Lung microvascular endothelial cell (primary cell): ENCODE measurements at places on chromosomes 7 and 10.
A peak's percentile ranks its signal among the peaks of the same experiment; 100 is the strongest.

- DNase-seq, result no peak
Measured at GRCh38 chr10:102283488-102283887, 38.2 kb downstream of the GBF1 start.

GRCh38 chr7:32145911-32146310 lies 75.7 kb upstream of the PDE1C start:
- DNase-seq, result no peak

GRCh38 chr7:47885309-47885986 lies 62.8 kb downstream of the PKD1L1 start:
- no peak for DNase-seq

DNA sequence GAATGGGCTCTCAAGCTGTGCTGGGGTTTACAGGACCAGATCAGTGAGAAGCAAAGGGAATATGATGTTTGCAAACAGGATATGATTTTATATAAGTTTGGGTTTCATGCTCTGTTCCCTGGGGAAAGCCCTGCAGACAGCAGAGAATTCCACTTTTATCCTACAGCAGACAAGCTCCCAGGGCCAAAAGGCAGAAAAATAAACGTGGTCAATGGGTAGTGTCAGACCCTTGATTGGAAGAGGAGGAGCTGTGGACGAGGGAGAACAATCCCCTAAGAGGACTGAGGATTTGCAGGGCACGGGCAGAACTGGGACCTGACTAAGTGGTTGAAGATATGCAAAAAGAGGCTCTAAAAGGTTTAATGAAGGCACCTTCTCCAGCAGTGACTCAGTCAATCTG lies 275.3 kb downstream of the HDAC9 start:
- no peak for DNase-seq

GRCh38 chr7:158662610-158663427 lies 41.8 kb downstream of the NCAPG2 start:
- DNase-seq, result no peak

- DNase-seq, result no peak
Measured at GRCh38 chr10:31762316-31762715, 166.3 kb downstream of the ARHGAP12 start.

GRCh38 chr7:37255327-37255944 lies 193.2 kb downstream of the ELMO1 start:
- DNase-seq, result no peak

DNA sequence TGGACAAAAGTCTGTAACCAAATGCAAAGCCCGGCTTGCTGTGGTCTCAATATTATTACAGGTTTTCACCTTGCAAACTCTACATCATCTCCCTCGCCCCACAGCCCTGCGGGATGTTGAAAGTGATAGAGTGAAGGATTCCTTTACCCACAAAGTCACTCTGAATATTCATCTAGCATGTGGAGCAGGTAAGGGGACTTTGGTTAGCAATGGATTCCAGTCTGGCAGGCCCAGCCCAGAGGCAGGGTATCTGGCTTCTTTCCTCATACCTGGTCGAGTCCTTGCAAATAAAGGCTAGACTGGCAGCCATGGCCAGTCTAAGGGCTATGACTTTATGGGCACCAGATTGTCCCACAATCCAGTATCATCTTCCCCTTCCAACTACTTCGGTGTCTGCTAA lies 3.2 kb downstream of the TAS2R40 start:
- DNase-seq, result no peak

DNA sequence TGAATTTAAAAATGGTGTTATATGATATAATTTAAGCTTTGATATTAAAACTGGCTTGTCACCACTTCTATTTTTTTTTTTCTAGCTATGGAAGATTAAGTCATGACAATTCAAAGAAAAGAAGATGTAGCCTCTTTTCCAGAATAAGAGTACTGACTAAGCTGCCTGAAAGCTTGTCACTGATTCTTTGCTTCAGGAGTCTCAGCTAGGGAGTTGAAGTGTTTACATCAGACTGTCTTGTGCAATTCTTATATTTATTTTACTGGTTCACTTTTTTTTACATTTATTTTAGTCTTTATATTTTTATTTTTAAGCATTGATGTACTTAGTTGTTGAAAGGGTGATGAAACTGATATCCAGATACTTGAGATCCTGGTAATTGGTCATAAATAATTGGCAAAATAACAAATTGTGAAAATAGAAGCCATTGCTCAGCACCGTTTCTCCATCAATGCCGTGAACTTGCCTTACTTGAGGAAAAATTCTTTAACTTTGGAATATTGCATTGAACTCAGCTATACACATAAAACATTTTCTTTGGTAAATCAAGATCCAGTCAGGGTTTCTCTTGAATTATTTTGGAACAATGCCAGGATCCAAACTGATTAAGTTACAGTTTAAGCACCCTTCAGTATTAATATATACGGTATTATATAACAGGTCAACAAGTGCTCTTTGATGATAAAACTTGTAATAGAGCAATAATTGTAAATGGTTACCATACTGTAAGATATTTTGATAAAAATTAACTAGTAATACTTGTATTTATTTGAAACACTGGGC lies 156.4 kb downstream of the PHTF2 start:
- DNase-seq, result no peak

GRCh38 chr10:71493741-71494140 lies 97.0 kb downstream of the CDH23 start:
- DNase-seq, result no peak

- no peak for DNase-seq
Measured at GRCh38 chr7:35900651-35901050, 99.8 kb downstream of the SEPTIN7 start.

DNA sequence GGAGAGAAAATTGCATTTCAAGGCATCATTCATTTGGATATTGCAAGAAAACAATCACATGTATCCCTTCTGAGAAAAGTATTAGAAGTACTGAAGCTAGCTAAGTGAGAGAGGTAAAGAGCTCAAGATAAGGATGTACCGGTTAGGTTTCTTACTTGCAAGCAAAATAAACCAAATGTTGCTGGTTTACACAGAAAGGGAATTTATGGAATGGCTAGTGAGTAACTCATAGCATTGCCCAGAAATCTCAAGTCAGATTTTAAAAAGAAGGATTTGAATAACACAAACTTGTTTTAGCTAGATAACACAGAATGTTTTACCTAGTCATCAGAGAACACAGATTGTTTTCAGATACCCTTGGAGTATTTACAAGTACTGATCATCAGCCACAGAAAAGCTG lies 30.6 kb downstream of the KLHL7 start:
- DNase-seq, result no peak

DNA sequence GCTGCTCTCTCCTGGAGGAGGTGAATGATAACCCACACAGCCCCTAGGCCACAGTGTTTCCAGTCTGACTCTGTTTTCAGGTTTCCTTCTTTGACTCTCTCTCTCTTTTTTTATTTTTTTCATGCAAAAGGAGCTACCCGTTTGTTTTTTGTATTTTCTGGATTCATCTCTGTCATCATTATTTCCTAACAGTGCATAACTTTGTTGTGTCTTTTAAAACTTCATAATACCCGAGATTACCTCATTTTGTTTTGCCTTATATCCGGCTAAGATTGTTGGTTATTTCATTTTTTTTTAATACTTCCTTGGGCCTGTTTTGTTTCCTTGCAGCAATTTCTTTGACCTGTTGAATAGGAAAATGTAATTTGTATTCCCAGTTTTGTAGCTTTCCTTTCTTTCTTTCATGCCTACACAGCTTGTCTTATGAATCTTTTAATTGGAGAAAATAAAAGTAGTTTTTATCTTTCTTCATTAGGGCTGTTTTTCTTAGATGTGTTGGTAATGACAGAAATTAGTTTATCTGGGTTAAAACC lies 72.5 kb downstream of the SPAG6 start:
- DNase-seq, result no peak

- DNase-seq, result no peak
Measured at GRCh38 chr10:59891936-59892335, 14.4 kb downstream of the CCDC6 start.

DNA sequence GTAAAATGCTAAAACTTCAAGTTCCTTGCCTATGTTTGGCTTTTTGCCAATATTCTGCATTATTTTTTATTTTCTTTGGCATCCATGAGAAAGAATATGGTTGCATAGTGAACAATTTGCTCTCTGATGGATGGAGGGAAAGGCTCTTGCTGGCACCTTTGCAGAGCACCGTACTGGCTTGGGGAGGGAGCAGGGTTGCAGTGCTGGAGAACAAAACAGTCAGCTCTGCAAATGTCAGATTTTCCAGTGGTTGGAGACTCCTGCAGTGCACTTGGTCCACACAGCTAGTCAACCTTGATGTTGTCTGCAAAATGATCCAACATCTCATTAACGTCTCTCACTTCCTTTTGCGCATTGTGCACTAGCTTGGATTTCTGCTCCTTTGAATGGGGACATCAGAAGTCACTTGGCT lies 100.8 kb downstream of the ANLN start:
- DNase-seq, result no peak

GRCh38 chr10:25627606-25628005 lies 306.4 kb upstream of the MYO3A start:
- no peak for DNase-seq

GRCh38 chr7:129530795-129531391 lies 28.6 kb downstream of the SMKR1 start:
- DNase-seq, result peak; percentile 87

- DNase-seq, result peak; percentile 7
Measured at GRCh38 chr10:110923856-110924493, 4.6 kb downstream of the SHOC2 start.

- DNase-seq, result no peak
Measured at GRCh38 chr7:150897502-150898474, 45.5 kb downstream of the AOC1 start.

- peak; percentile 18 for DNase-seq
Measured at GRCh38 chr10:71431239-71432100, 34.8 kb downstream of the CDH23 start.

DNA sequence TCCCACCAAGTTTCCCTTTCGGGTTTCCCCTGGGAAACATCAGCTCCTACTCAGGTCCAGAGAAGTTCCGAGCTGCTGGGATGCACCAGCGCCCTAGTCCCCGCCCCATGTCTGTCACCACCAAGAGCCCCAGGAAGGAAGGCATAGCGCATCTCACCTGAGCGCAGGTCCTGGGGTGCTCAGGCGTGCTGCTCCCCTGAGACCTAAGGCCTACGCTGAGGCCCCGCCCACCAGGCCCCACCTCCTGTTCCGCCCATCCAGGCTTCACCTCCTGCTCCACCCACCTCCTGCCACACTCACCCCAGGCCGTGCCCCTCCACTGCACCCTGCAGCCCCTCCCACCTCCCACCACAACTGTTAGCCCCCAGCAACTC lies 1.2 kb upstream of the TFR2 start:
- DNase-seq, result no peak

GRCh38 chr7:8130663-8131062 lies 131.3 kb downstream of the ICA1 start:
- DNase-seq, result no peak

GRCh38 chr10:102396317-102396650 lies 779 bp downstream of the NFKB2 start:
- no peak for DNase-seq

DNA sequence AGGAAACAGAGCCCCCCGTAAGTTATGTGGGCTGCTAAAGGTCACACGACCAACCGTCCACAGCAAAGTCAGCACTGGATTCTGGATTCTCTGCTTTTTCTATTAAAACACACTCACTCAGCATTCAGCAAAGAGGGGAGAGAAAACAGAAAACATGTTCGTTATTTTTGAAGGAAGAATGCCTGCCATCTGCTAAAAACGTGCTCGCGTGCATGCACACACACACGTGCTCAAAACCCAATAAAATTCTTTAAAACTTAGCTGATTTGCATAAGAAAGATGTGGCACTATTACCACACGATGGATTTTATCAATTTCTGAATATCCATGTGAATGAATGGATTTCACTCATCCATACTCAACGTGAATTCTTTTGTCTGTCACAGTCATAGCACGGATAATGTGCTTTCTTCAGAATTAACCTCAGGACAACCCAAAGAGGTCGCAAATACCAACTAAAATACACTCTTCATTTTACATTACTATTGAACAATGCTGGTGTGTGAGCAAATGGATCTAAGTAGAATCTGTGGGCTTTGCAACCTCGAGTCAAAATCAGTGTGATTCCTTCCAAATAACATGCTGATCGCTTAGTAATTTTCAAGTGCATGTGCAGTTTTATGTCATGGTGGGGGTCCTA lies 40.8 kb downstream of the NRP1 start:
- DNase-seq, result no peak

GRCh38 chr10:116771101-116771958 lies 29.0 kb upstream of the HSPA12A start:
- DNase-seq, result peak; percentile 23

DNA sequence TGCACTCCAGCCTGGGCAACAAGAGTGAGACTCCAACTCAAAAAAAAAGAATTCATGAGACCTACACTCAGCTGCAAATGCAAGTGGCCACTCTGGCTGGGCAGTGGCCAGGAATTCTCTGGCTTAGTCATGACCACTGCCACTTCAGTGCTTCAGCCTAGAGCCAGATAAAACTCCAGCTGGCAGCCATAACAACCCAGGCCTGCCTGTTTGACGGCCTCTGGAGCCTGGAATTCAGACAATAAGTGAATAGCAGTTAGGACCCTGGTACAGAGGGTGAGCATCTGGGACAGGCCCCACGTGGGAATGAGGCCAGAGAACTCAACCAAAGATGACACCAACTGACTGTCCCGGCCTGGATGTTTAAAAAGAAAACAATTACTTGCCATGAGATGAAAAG lies 18.9 kb downstream of the RCC1L start:
- DNase-seq, result peak; percentile 46

GRCh38 chr10:74641659-74642058 lies 184.7 kb upstream of the KAT6B start:
- DNase-seq, result no peak

- DNase-seq, result peak; percentile 69
Measured at GRCh38 chr10:116521424-116522290, 24.1 kb upstream of the PNLIP start.

- no peak for DNase-seq
Measured at GRCh38 chr10:78025685-78026364, 3.5 kb downstream of the POLR3A start.

DNA sequence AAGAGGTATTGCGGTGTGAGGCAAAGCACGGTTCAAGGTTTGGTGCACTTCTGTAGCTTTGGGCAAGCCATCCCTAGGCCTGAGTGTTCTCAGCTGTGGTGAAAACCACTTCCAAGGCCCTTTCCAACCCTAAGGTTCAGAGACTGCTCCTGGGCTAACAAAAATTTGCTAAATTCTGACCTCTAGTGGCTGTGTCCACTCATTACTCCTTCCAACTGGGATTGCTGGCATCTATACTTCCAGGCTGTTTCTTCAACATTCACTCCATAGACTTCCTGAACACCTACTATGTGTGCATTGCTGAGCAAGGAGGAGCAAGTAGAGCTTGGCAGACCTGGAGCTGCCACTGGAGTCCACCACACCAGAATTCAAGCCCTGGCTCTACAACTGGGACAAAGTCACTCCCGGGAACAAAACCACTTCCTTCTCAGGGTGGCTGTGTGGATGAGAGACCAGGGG lies 29.3 kb upstream of the SH3PXD2A start:
- peak; percentile 62 for DNase-seq
